Stimulated activated CD4-positive, alpha-beta T cell treated with anti-CD3 and anti-CD28 coated beads, Interleukin-1b, Interleukin-23, amount 100 ng/mL, for 1 hour (primary cell): ENCODE measurements at places on chromosomes 13 and 19.

DNA sequence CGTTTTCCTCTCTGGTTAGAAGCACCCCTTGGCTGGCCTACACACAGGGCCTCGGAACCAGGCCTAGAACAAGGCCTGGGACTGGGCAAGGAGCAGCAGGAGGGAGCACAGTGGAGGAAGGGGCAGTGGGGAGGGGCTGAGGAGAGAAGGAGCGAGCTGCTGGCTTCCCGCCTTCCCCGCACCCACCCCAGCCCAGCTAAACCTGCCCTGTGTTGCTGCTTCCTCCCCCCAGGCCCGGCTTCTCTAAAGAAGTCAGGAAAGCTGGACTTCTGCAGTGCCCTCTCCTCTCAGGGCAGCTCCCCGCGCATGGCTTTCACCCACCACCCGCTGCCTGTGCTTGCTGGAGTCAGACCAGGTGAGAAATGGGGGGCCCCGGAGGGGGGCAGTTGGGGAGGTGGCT lies 24.3 kb downstream of the LYL1 start:
- no peak for DNase-seq

DNA sequence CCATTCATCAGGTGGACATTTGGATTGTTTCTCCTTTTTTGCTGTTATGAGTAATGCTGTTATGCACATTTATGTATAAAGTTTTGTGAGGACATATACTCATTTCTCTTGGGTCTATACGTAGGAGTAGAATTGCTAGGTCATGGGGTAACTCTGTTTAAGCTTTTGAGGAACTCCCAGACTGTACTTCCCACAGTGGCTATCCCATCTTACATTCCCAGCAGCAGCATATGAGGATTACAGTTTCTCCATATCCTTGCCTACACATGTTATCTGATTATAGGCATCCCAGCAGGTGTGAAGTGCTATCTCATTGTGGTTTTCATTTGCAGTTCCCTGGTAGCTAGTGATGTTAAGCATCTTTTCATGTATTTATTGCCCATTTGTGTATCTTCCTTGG lies 5.9 kb downstream of the ZSCAN22 start:
- DNase-seq = no peak

- no peak for DNase-seq
These were observed 197.8 kb downstream of the TEX29 start for GRCh38 chr13:111518161-111518792.

DNA sequence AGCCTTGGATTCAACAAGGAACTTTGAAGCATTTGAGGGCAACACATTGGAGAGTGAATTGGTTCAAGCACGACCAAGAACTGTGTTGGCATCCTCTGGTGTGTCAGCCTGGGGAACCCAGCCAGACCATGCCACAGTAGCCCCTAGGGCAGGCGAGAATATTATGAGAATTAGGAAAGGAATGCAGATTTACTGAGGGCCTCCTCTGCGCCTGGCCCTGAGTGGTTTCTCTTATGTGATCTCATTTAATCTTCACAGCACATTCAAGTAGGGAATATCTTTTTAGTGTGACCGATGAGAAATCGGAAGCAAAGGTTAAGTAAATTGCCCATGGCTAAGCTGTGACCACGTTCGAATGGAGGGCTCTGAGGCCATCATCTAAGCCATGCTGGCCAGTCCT lies 15.3 kb upstream of the ERICH6B start:
- no peak for DNase-seq

DNA sequence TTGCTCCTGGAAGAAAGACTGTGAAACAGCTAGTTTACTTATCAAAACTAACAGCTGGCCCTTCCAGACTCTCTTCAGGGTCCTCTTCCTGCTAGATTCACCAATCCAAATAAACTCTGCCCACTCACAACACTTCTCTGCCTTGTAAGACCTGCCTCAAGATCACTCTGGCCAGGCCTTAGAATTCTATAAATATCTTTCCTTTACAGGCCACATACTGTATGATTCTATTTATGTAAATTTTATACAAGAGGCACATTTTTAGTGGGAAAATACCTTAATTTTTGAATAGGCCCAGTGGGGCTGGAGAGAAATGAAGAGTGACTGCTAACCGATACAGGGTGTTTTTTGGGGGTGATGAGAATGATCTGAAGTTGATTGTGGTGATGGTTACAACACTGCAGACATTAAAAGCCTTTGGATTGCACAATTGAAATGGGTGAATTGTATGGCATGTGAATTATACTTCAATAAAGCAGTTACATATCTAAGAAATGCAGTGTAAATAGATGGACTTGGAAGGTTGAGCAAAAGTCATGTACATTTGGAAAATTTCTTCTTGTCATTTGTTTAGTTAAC lies 141.8 kb downstream of the GPC5 start:
- no peak for DNase-seq

- DNase-seq = no peak
These were observed 102.8 kb downstream of the TEX29 start for GRCh38 chr13:111423168-111423785.

GRCh38 chr19:40619333-40620160 lies 18.4 kb downstream of the LTBP4 start:
- no peak for DNase-seq

- no peak for DNase-seq
These were observed 24.3 kb upstream of the SPACA7 start for GRCh38 chr13:112351825-112352224.

- no peak for DNase-seq
These were observed 344.3 kb downstream of the TEX29 start for GRCh38 chr13:111664696-111665095.

GRCh38 chr13:77554069-77554468 lies 18.6 kb downstream of the SCEL start:
- DNase-seq = no peak

GRCh38 chr19:12834976-12835757 lies 788 bp upstream of the RTBDN start:
- no peak for DNase-seq

GRCh38 chr19:7482584-7483439 lies 6.0 kb downstream of the PEX11G start:
- no peak for DNase-seq
